SW 1271 (cell line): ENCODE measurements at places on chromosomes 5 and 9.

DNA sequence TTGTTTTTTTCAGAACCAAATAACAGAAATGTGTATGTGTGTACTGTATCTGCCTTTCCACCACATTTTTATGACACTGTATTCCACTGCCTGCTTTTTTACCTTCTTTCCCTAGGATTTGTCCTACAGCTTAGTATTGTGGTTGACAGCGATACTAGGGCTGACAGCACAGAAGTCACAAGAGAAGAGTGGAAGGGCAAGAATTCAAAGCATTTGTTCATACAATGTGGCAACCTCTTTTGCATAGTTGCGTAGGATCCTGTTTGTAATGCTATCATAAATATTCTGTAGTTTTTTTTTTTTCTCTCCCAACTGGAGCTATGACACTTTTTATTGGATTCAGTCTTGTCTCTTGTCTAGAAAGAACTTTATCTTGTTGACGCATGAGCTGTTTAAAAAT is 5.6 kb upstream of the BNIP1 start:
- no peak for DNase-seq

GRCh38 chr9:34049630-34050384 is 1.1 kb upstream of the UBAP2 start:
- DNase-seq = no peak

- DNase-seq = no peak
Observed at GRCh38 chr9:105195259-105195658, 49.2 kb upstream of the SLC44A1 start.

DNA sequence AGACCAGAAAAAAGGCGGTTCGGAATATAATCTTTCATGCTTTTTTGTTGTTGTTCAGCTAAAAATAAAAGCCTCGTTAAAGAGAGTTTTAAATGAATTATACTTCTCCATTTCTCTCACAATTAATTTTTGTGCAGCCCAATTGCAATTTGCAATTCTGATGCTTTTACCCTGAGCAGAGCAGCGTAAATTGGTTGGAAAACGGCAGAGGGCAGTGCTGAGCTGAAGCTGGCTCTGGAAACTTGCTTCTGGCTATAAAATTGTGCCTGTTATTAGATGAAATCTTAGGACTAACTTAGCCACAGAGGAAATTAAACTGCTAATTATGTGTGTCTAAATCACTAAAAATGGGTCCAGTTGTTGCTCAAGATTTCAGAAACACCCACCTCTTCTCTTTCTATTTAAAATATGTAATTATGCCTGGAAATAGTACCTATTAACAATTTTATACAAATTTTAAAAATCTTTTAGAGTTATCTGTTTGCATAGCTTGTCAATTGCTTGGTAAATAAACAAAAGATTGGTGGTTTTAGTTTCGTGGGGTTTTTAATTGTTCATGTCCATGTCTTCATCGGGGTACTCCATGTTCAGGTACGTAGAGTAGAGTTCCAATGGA is 441.8 kb upstream of the TLE4 start:
- DNase-seq = peak; percentile 61

DNA sequence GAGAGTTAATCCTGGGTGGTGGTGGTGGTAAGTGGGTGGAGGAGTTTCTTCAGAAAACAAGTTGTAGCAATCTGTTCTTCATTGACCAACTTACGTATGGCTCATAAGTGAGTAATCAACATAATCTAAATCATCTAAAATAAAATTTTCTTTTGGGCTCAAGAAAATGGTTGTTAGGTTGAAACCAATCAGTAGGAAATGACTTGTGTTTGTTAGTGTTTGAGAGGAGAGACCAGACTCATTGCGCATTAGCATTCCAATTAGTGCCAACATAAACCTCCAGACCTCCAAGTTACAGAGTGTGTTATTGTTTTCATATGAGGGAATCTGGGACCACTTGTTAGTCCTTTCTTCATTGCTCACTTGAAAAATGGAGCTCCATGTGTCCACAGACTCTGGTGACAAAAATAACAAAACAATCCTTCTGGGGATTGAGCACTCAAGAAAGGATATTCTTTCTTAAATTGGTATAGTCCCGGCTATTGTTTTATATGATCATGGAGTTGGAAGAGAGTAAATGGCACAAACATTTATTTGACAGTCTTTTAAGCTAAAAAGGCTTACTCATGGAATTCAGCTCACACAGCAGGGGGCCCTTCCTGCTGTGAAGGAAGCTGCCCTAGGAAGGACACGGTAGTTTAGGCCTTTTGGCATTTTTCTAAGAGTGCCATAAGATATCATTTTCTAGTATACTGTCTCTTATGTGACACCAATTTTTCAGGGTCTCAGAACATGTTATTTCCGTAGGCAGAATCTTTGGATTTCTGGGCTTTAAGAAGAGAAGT is 441.1 kb downstream of the EBF1 start:
- no peak for DNase-seq

GRCh38 chr9:38181232-38181631 is 112.2 kb upstream of the SHB start:
- no peak for DNase-seq

GRCh38 chr9:38347271-38347671 is 45.2 kb upstream of the ALDH1B1 start:
- no peak for DNase-seq

- DNase-seq = no peak
Observed at GRCh38 chr5:123538670-123539459, 26.9 kb downstream of the CSNK1G3 start.

- no peak for DNase-seq
Observed at GRCh38 chr5:95083606-95084005, 201.3 kb downstream of the MCTP1 start.

GRCh38 chr5:158861366-158861765 is 238.3 kb downstream of the EBF1 start:
- no peak for DNase-seq

DNA sequence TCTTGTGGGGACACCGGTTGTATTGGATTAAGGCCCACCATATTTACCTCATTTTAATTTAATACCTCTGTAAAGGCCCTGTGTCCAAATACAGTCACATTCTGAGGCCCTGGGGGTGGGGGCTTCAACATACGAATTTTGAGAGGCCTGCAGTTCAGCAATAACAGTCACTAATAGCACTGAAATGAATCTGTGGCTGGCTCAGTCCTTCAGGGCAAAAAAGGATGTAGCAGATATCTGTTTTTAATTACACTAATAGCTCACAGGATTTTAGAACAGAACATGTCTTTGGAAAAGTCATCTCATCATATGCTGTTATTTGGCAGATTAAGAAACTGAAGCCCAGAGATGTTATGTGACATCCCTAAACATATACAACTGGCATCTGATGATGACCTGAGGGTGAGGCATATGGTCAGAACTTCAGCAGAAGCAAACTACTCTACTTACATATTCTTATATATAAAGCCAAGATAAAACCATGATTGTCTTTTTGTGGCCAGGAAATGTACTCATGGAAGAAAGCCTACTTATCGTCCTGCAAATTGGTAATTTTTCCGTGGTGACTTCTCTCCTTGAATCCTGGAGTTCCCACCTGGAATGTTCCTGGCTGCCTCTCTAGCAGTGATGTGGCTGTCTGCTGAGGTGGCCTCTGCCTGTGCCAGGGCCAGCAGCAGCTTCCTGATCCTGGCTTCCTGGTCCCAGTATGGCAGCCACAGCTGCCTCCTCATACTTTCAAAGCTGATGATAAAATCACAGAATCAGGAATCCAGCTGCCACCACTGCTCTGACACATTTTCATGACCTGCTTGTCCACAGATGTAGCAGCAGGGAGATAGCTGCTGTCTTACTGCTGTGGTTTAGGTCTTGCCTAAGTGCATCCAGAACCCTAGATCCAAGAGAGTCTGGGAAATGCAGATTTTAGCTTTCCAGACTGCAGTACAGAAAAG is 72.1 kb upstream of the ANKRD55 start:
- DNase-seq = no peak

GRCh38 chr5:154791535-154791934 is 36.4 kb downstream of the LARP1 start:
- DNase-seq = no peak

DNA sequence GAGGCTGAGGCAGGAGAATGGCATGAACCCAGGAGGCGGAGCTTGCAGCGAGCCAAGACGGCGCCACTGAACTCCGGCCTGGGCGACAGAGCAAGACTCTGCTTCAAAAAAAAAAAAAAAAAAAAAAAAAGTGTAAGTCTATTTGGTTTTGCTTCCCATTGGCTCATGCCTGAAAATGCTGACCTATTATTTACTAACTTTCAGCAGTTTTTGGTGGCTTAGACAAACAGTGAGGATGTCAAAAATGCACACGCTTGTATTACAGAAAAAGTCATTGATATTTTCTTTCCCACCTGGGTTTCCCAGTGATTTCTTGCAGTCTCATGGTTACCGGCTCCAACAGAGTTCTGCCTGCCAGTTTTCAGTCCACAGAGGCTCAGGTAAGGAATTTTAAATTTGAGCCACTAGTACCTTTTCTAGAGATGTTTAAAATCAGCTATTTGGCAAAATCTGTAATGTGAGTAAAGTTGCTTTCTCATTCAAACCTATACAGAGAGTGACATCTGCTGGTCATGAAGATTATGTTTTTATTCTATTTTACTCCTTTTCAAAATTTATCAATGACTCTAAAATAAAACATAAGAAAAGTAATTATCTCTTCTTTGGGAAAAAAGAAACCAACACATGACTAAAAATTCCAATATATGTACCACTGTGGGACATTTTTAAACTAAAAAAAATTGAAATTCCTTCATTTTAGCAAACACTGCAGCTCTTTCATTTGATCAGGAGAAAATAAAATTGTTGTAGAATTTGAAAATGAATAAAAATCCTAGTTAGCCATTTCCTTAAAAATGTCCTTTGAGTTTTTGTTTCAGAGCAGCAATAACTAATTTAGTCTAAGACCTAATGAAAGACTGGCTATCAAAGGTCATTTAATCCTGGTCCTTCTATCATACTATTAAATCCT is 8.8 kb downstream of the FAM200C start:
- DNase-seq = no peak

DNA sequence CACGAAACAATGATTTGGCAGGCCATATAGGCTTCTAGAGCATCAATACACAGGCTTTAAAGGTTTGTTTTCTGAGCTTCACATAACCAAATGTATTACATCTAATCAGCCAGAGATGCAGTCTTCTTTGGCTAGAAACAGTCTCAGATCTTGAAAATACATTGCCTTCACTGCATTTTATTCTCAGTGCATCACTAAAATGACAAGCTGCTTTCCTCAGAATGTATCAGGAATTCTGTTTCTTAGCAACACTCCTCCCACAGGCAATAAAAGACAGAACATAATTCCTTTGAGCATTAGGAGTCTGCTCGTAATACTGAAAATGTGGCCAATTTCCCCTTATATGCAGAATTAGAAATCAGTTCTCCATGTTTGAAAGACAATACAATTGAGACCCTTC is 36.9 kb downstream of the FEM1C start:
- DNase-seq = no peak

- DNase-seq = no peak
Observed at GRCh38 chr9:79645110-79645509, 73.3 kb downstream of the TLE4 start.

DNA sequence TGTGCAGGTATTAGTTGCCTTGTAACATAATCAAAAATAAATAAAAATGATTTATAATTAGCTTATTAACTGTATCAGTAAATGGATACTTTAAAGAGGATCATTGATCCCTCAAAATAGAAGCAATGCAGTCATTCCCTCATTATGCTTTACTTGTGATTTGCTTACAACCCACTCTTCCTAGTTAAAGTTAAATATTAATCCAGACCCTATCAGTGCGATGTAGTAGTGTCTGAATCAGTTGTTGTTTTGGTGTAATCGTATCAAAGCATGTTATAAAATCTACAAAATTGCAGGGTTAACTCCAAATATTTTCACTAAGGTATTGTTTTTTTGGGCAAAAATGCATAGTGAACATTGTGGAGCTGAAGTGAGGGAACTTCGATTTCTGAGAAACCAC is 17.6 kb downstream of the TENT4A start:
- DNase-seq = no peak

DNA sequence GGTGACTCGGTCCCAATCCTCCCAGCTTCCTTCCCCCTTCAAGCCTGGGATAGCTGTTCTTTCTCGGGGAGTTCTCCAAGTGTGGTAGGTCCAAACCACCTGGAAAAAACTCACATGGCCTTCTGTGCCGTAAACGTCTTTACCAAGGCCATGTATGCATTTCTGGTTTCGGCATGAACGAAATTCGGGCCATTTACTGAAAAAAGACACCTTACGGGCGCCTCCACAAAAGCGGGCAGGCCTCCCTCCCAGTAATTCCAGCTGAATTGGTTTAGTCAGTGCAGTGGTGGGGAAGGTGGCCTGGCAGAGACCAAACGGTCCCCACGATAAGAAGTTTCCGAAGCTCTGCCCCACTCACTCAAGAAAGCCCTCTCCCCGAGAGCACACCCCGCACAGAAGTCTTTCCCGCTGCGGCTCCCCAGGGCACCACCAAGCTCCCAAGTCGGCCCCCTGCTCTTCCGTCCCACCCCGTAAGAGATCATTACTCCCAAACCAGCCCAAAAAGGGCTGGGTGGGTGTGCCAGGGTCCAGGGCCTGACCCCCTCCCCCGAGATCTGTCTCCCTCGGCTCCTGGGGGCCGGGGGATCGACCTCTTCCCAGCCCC is 86.3 kb upstream of the MELK start:
- no peak for DNase-seq

DNA sequence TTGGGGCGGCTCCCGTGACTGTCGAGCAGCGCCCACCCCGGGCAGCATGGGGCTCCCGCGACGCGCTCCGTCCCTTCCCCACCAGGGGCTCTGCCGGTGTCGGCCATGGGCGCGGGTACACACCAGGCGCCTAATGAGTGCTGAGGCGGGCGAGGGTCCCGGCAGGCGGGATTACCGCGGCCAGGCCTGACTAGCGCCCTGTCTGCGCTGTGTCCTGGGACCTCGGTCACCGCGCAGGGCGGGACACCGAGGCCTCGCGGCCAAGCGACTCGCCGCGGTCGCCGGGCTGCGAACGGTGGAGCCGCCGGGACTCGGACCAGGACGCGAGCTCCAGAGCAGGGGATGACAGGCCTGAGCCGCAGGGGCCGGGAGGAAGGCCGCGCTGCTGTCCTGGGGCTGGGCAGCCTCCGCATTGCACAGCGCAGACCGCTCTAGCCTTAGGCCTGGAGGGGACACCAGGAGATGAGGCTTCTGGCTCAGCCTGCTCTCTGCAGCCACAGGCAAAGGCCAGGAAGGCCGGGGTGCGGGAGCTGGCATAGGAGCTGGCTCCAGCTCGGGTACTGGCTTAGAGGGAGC is 14.1 kb downstream of the LCN10 start:
- DNase-seq = peak; percentile 60

- DNase-seq = peak; percentile 44
Observed at GRCh38 chr9:71819115-71819739, 50.9 kb upstream of the CEMIP2 start.

- no peak for DNase-seq
Observed at GRCh38 chr9:136245219-136246150, at the start of gene QSOX2. Gene QSOX2, minus strand, starts transcription at chr9:136245812. Its CDS starts 9 bp downstream, at chr9:136245803.

DNA sequence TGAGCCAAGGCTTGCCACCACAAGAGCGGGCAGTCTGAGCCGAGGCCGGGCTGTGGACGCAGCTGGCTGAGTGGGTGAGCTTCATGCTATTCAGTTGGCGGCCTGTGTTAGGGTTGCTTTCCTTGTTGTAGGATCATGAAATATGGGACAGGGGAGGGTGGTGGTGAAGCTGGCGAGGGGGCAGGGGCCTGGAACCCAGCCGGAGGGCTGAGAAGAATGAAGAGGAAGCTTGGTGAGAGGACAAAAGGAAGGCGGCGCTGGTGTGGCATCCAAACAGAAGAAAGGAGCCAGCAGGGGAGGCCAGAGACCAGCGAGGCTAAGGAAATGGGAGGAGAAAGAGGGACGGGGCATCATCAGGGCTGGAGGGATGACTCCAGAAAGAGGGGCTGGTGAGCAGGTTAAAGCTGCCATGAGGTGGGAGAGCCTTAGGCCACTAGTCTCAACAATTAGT is 18.3 kb downstream of the RALGPS1 start:
- no peak for DNase-seq
